ENCODE measurements at places on chromosomes 13 and 19. TPM values are rescaled to one million over a fixed set of nuclear protein-coding genes. Genes with fewer than 3 reads are reported as not detected.

The CCDC70 gene
- not detected for total RNA-seq

The RBM42 gene
- 39.6 TPM for total RNA-seq

DNA sequence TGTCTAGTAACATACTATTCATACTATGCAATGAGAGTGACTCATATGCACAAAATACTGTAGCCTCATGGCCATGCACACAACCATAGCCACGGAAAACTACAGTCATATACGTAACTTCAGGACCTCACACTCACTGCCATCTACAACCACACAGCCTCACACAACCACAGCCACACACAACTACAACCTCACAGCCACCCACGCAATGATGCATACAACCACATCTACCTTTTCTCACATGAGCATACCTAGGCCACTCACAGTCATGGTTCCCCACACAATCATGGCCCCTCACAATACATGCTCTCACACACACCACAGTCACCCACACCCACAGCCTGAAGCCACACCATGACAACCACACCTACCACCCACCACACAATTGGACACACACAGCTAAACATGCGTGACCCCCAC lies 8.7 kb upstream of the TNFSF14 start:
- DNase-seq: no peak

The ICAM5 gene
- total RNA-seq: 0.25 TPM

GRCh38 chr13:76965759-76966421 lies 17.6 kb downstream of the ACOD1 start:
- no peak for DNase-seq

DNA sequence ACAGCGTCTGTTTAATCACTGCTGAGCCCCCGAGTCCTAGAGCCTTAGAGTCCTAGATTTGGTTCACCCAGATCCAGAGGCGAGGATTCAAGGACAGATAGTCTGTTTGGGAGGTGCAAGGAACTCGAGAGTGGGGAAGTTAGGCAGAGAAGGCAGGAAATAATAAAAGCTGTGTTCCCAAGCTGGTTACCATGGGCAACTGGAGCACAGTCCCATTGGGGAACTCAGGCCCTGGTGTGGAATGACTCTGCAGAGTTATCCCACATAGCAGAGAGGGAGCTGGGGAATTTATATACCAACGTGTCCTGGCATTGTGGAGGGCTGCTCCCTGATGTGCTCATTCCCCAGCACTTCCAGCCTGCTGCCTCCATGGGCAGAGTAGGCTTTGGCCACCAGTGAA lies 9.7 kb downstream of the IGSF23 start:
- DNase-seq: no peak

GRCh38 chr13:41675306-41675705 lies 218.0 kb downstream of the RGCC start:
- no peak for DNase-seq

GRCh38 chr13:112250788-112251445 lies 125.2 kb upstream of the SPACA7 start:
- DNase-seq: no peak

The ZNF175 gene
- 4.5 TPM for total RNA-seq

DNA sequence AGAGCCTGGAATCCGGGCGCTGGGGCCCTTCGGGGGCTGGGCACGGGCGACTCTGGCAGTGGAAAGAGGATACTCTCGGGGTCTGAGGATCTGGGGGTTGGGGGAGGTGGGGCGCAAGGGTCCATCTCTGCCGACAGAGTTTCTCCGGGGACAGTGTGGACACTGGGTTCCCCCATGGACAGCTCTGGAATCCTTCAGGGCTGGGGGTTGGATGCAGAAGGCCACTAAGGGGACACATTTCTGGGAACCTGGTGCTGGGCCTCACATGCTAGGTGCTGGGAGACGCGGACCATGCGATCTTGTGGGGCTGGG lies 2.3 kb downstream of the TGFBR3L start:
- DNase-seq: no peak
